ENCODE measurements at places on chromosomes 11 and 22.
A peak's percentile ranks its signal among the peaks of the same experiment; 100 is the strongest.

- DNase-seq, result no peak
Observed at GRCh38 chr11:69295995-69296889, 2.3 kb downstream of the MYEOV start.

GRCh38 chr22:41369424-41369745, 12.4 kb upstream of the TEF start:
- DNase-seq, result no peak

DNA sequence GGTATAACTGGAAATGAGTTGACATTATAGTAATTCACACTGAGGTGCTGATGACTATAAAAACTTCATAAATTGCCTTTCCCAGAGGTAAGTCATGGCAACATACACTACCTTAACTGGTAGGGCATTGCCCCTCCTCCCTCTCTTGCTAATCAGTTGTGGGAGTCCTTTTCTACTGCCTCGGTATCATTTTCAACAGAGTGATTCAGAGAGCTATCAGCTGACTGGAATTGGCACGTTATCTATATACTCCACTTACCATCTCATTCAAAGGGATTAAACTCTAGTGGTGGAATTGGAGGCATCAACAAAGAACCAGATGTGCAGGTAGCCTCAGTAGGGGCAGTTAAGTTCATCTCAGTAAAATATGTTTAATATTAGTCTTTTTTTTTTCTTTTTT, 8.0 kb upstream of the NUP160 start:
- DNase-seq, result no peak

- DNase-seq, result no peak
Observed at GRCh38 chr11:58192229-58192628, 3.4 kb downstream of the OR9Q2 start.

- no peak for DNase-seq
Observed at GRCh38 chr11:102347462-102348370, 702 bp downstream of the BIRC2 start.

GRCh38 chr11:1568441-1568911, 3.6 kb downstream of the DUSP8 start:
- DNase-seq, result no peak

- no peak for DNase-seq
Observed at GRCh38 chr11:82747471-82747870, 13.8 kb upstream of the FAM181B start.

- DNase-seq, result no peak
Observed at GRCh38 chr11:92045301-92045700, 179.3 kb upstream of the FAT3 start.

DNA sequence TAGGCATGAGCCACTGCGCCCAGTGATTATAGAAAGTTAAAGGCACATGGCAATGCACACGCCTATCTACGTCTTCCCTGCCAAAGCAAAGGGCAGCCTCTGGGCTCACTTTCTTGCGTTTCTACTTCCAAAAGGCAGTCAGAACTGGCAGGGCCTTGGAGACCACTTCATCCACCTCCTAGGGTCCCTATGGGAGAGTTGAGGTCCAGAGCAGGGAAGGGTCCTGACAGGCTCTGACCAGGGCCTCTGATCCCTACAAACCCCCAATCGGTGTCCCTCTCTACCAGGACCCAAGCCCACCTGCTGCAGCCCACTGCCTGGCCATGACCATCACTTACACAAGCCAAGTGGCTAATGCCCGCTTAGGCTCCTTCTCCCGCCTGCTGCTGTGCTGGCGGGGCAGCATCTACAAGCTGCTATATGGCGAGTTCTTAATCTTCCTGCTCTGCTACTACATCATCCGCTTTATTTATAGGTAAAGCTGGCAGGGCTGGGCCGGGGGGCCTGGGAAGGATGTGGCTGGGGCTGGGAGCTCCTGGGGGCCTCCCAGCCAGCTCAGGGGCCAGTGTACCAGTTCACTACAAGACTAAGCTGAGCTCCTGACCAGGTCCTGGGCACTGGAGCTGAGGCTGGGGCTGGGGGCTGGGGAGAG, 1.5 kb downstream of the BEST1 start:
- no peak for DNase-seq

GRCh38 chr11:112115386-112115785, 28.7 kb downstream of the SDHD start:
- no peak for DNase-seq

DNA sequence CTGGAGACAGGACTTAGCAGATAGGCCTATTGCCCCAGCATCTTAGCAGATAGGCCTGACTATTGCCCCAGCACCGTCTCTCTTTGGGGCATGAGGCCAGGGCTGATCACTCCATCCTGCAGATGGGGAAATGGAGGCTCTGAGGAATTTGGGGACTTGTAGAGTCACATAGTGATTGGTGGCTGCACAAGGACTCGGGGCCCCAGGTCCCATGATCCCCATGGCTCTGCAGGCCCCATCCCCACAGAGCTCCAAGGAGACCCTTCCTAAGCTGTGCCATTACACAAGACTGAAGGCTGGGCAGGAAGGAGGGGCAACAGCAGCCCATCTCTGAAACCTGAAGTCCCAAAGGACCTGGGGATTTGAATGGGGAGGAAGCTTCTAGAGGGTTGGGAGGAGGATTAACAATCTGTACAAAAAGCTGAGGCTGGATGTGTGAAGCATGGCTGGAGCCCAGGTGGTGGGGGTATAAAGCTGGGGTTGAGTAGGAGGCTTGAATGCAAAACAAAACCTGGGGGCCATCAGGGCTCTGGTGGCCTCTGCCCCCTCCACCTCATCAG, 1.6 kb downstream of the ARAP1 start:
- no peak for DNase-seq

GRCh38 chr22:17107547-17107810, 13.7 kb downstream of the TMEM121B start:
- no peak for DNase-seq

- no peak for DNase-seq
Observed at GRCh38 chr22:36068776-36069344, 40.2 kb upstream of the RBFOX2 start.

DNA sequence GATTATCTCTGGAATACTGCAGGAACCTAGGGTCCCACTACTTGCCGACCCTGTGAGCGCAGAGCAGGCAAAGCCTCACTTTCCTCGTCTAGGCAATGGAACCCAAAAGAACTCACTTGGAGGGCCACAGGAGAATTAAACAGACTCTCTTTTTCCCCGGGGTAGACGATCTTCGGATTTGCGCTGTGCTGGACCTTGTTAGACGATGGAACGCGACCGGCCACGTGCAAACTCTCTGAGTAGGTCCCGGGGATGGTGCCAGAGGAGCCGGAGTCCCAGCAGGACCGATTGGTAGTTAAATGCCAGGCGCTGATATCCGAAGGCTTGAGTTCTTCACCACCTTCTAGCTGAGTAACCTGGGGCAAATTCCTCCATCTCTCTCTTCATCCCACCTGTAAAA, 1.0 kb upstream of the SLC1A2 start:
- no peak for DNase-seq

DNA sequence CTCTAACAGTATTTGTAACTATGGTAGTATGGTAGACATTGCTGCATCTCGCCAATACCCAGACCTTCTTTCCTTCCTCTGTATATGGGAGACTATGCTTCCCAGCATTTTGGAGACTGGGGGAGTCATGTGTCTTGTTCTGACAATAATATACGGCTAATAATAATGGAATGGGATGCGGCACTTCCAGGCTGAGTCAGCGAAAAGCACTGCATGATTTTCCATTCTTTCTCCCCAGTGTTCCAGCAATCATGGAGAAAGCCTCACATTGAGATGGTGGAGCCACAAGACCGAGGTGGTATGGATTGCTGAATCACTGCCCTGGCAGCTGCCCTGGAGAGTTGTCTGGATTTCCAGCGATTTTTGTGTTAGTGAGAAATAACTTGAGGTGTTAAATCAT, 77.1 kb upstream of the FIBIN start:
- DNase-seq, result no peak

GRCh38 chr22:48738204-48738980, 1089.3 kb downstream of the BRD1 start:
- no peak for DNase-seq

- no peak for DNase-seq
Observed at GRCh38 chr11:46298699-46299433, 21.4 kb downstream of the CREB3L1 start.

- no peak for DNase-seq
Observed at GRCh38 chr11:16402654-16403447, 46.5 kb upstream of the SOX6 start.

DNA sequence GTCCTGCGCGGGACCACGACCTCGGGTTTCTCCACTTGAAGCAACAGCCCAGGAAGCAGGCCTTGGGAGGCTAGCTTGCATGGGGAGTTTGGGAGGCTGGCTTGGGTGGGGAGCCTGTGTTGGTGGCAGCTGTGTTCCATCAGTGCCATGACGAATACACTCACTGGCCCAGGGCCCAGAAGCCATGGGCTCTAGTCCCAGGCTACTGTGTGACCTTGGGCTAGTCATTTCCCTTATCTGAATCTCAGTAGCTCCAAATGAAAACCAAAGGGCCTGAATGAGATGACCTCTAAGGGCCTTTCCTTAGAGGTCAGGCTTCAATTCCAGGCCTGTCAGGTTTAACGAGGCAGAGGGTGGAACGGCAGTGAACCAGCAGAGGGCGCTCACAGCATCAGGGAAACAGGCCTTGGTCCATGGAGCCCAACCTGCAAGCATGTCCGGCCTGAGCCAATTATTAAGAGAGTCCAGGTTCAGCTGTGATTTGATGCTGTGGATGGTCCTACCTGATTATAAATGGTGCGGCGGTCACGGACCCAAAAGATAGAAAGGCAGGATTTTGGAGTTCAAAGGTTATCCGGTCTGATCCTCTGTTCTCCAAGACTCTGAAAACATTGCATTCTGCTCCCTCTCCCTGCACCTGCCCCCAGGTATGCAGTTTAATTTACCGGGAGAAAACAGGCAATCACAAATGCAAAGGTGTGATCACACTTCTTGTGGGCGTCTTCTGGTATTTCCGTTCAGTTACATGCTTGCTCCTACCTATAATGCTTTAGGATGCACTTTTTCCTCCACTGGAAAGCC, 15.9 kb downstream of the PTPN5 start:
- peak; percentile 15 for DNase-seq

GRCh38 chr22:42072606-42073330, 1.3 kb upstream of the PHETA2 start:
- DNase-seq, result no peak

DNA sequence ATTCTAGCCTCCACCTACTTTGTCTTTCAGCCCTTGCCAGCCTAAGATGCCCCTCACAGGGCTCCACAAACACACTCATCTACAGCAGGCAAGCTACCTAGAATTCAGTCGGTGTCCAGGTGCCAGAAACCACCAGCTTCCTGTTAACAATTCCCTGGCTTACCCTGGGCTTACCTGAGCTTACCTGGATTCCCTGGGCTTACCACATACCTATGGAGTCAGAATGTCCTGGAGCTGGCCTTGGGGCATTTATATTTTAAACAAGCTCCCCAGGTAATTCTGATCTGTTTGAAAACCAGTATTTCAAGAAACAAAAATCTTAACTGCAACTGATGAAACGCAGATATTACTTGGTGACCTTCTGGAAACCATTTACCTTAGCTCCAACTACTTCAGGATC, 123.6 kb downstream of the SLC1A2 start:
- no peak for DNase-seq

DNA sequence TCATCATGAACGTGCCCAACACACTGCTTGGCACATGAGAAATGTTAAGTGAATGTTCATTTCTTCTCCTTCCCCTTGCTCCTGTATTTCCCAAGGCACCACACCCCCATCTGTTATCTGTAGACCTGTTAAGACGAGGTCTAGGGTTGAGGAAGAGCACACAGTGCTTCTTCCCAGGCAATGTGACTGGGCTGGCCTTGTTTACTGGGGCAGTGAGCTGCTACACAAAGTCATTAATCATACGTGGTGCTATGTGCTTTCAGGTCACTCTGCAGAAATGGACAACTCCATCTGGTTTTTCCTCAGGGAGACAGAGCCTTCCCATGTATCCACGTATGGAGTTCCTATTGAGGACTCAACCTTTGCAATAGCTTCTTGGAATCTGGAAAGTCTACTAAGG, 118.7 kb downstream of the KCNC1 start:
- no peak for DNase-seq

- no peak for DNase-seq
Observed at GRCh38 chr11:128208329-128209137, 378.8 kb downstream of the ETS1 start.

- no peak for DNase-seq
Observed at GRCh38 chr11:86069408-86070101, 671 bp upstream of the PICALM start.

GRCh38 chr11:4459500-4459899, 10.4 kb downstream of the OR52K2 start:
- no peak for DNase-seq

DNA sequence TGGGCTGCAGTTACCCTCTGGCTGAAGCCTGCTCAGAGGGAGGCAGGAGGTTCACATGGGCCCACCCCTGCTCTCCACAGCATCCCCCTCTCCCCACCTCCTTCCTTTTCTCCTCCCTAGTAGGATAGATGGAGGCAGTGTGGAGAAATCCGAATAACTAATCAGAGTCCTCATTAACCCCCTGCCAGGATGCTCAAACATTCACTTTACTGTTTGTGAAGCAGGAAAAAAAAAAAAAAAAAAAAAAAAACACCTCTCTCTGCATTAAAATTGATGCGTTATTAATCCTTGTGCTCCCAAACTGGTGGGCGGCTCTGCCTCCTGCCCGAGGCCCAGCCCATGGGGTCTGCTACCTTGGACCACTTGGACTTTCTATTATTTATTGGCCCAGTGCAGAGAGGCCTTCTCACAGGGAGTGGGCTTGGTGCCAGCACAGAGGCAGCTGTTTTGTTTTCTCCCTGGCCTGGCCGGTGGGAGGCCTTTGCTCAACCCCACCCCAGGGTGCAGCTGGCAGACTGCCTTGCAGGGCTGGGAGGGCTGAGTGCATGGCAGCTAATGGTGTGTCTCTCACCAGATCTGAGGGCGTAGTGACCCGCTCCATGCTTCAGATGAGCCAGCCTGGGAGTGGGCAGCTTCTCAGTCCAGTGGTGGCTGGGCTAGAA, 150.7 kb downstream of the PKNOX2 start:
- no peak for DNase-seq

- no peak for DNase-seq
Observed at GRCh38 chr11:936199-936598, 10.5 kb downstream of the AP2A2 start.

DNA sequence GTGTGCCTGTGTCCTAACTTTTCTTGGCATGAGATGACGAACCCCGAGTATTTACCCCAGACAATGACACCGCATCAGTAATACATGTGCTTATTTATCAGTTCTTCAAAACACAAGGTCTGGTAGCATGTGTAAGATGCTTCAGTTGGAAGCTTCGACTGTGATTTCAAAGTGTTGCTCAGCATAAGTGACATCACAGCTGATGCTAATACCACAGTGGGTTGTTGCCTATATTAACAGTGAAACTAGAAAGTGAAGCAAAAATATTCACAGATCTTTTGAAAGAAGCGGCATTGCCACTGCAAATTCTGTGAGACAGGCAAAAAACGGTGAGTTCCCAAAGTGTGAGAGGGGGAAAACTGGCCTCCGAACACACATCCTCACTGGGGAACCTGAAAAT, 18.4 kb upstream of the TTC12 start:
- no peak for DNase-seq

- peak; percentile 33 for DNase-seq
Observed at GRCh38 chr11:71489311-71490043, 36.5 kb downstream of the NADSYN1 start.

GRCh38 chr11:60783141-60783484, 2.0 kb upstream of the MS4A10 start:
- no peak for DNase-seq

- DNase-seq, result no peak
Observed at GRCh38 chr11:128301756-128302155, 285.6 kb downstream of the ETS1 start.

Measured in activated CD8-positive, alpha-beta memory T cell treated with anti-CD3 and anti-CD28 coated beads for 48 hours (primary cell).